M059J (cell line): ENCODE measurements at places on chromosomes 5 and 9. TPM values are rescaled to one million over a fixed set of nuclear protein-coding genes. Genes with fewer than 3 reads are reported as not detected.

DNA sequence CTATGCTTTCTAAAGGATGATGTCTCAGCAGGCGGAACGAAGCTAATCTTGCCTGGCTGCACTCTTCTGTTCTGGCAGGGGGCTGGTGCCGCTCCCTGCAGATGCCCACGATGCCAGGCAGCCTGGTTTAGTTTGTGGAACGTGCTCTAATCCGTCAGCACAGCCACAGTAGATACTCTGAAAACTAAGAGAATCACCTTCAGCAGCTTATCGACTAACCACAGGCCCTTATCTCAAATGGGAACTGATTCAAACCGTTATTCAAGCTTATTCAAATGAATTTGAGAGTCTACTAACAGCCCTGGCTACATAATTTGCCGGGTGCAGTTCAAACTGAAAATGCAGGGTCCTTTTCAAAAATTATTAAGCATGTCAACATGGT is 246.6 kb upstream of the ANKRD55 start:
- no peak for DNase-seq

DNA sequence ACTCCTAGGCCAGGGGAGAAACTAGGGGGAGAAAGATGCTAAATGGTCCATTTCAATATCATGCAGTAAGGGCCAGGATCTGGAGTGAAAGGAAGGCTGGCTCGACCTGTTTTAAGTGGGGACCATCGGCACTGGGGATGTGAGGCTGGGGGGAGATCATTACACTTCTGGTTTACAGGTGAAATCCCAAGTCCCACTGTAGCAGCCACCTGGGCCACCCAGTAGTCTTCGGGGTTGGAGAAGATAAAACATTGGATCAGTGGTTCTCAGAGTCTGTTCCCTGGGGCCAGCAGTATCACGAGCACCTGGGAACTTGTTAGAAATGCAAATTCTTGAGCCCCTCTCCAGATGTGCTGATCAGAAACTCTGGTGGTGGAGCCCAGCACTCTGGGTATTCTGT is 111.3 kb upstream of the ALDH1B1 start:
- no peak for DNase-seq

The SEMA5A gene
- 10.5 and 18.6 TPM in 2 replicates for total RNA-seq

The FAM151B gene
- total RNA-seq: 1.6 TPM in 1 of 2 replicates, not detected in the other

The STPG3 gene
- total RNA-seq: not detected in 2 replicates
